ENCODE measurements at places on chromosomes 3 and 15.

GRCh38 chr3:162729686-162730085, 1233.1 kb downstream of the OTOL1 start:
- peak; percentile 4 for DNase-seq

DNA sequence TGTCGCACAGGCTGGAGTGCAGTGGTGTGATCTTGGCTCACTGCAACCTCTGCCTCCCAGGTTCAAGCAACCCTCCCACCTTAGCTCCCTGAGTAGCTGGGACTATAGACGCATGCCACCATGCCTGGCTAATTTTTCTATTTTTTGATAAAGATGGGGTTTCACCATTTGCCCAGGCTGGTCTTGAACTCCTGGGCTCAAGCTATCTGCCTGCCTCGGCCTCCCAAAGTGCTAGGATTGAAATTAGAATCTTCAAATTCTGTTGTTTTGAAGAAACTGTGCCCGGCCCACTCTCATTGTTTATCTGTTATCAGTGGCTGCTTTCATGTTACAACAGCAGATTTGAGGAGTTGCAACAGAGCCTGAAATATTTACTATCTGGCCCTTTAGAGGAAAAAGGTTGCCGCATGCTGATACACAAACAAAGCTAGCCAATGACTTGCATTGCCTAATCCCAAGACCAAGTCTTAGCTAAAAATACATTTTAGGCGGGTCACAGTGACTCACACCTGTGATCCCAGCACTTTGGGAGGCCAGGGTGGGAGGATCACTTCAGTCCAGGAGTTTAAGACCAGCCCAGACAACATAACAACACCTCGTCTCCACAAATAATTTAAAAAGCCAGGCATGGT, 43.2 kb upstream of the PPP4R2 start:
- no peak for DNase-seq

DNA sequence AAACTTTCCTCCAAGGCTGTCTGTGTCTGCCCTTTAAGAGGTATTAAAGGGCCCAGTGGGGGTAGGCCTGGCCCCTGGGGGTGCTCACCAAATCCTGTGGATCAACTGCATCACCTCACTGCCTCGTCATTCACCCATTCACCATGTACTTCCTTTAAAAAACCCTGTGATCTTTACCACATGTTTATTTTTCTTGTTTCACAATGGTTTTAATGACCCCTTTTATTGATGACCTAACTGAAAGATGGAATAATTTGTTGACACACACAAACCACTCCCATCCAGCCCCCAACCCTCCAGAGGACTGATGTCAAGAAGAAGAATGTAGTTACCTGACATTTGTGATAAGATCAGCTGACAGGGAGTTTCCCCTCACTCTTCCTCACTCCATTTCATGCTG, 40.8 kb downstream of the KCNAB1 start:
- no peak for DNase-seq

DNA sequence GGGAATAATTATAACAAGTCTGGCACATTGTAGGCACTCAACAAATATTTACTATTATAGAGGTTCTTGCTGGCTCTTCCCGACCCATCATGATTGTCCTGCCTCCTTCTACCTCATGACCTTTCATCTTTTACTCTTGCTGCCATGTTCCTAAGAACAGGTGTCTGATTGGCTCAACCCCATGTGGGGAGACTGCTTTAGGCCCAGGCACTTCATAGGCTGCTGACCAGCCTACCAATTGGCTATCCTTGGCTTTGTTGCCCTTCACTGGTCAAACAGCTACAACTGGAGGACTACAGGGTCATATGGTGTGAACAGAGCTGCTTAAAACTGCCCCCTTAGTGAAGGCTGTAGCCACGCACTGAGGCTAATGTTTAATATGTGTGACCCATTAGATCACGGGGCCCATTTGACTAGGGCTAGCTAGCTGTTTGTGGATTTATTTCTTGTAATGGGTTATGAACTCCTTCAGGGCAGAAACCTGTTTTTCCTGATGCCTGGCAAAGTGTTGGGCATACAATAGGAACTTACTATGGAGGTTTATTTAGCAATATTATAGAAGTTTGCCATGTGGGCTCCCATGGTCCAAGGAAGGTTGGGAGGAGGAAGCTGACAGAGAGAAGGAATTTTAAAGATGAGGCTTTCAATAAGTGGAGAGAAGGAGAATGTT, 239.9 kb upstream of the TBC1D5 start:
- no peak for DNase-seq

DNA sequence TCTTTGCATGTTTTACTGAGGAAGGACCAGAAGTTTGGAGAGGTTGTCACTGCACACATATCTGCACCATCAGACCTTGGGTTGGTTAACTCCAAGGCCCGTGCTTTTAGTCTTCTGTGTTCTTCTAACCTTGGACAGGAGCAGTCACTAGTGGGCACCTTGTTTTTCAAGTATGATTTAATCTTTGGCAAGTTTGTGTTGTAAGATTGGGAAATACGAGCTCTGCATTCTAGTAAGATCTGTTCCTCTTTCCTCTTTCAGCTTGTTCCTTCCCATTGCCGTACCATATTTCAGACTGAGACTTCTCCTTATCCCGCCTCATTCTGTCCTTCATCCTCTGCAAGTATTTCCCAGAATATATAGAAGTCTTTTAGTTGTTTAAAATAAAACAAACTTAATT, 5.1 kb downstream of the TMOD2 start:
- no peak for DNase-seq

DNA sequence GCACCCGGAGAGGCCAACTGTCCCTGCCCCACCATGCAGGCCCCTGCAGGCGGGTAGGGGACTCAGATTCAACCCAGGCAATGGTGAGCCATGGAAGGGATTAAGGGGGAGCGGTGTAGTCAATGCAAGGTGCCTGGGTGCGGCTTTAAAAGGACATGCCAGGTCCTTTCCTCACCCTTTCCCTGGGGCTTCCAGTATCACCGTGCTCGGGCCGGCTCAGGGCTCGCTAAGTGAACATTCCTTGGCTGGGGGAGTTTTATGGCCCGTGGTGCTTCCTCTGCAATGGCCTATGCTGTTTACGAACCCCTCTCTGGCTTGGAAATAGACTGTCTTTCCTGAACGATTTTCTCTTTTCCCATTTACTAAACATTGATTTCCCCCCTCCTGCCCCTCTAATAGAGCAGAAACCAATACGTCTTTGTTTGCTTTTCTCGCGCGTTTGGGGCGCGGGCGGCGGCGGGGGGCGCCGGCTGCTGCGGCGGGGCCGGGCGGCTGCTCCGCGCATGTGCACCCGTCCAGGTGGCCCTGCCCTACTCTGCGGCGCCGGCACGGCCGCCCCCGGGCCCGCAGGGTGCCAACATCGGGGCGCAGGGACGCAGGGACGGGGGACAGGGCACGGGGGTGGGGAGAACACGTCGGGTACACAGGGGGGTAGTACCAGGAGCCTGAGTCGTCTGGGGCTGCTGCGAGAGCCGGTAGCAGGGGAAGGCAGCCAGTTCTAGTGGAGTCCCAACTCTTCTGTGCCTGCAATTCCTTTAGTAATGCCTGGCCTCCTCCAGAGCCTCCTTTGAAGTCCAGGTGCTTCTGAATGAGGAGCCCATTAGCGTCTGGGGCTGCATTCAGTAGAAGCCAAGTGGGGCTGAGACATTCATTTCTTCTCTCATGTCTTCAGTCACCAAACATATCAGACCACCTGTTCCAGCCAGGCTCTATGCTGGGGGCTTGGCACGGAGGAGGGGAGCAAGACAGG, 26.9 kb upstream of the CACNA2D2 start:
- DNase-seq = no peak

- DNase-seq = no peak
These were observed 61.8 kb upstream of the CHRNB4 start for GRCh38 chr15:78702609-78703333.

DNA sequence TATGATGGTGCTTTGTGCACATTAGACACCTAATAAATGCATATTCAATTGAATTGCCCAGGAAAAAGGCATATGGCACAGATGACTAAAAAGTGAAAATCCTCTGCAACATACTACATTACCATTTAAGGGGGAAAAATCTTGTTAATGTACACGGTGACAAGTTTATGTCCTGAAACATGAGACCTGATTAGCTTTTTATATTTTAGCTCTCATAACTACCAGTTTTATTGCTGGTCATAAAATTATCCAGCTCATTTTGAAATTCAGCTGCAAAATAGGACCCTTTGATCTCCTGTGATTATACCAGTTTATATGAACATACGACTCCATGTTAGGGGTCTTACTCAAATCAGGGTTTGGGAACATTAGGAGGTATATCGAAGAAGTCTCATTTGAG, 684.6 kb upstream of the CCDC54 start:
- no peak for DNase-seq

DNA sequence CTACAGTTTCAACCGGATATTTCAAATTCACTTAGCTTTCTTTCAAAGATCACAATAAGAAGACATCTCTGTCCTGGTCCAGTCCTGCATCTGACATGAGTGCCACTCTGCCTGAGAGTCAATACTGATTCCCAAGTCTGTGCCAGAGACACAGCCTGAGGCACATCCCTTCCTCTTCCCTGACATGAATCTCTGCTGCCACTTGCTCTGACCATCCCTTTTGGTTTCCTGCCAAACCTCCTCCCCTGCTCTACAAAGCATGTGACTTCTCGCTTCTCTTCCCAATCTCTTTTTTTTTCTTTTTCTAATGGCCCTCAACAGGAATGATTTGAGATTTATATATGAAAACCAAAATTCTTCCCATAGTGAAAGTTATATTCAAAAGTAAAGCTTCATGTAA, 117.9 kb downstream of the MECOM start:
- DNase-seq = no peak

DNA sequence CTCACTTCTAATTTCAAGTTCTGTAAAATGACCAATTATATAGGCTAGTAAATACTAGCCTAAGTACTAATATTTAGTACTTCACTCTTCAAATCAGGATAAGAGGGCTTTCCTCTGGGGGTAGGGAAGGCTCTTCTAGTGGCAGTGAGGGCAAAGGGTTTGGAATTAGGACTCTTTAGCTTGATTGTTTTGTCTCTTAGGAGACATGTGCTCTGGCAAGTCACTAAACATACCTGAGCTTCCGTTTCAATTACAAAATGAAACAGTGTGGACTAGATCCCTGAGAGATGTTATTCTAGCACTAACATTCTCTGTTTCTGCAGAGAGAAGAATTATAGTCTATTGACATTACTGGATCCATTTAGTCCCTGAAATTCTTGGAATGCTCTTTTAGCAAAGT, 71.5 kb downstream of the PCOLCE2 start:
- no peak for DNase-seq

DNA sequence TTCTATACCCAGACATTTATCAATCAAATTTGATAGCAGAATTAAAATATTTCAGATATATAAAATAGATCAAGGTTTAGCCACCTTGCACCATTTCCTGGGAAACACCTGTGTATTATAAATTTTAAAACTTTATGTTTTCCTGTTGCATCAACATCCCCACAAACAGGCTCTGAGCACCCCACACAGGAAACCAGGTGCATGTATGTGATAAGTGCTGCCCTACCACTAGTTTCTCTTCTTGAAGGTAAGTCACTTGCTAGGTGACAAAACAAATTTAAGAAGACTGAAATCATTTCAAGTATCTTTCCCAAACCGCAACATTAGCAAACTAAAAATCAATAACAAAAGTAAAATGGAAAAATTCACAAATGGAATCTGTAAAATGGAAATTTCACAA, 496.1 kb upstream of the CCDC54 start:
- DNase-seq = no peak

GRCh38 chr3:185928496-185928895, 9.3 kb downstream of the TRA2B start:
- no peak for DNase-seq

DNA sequence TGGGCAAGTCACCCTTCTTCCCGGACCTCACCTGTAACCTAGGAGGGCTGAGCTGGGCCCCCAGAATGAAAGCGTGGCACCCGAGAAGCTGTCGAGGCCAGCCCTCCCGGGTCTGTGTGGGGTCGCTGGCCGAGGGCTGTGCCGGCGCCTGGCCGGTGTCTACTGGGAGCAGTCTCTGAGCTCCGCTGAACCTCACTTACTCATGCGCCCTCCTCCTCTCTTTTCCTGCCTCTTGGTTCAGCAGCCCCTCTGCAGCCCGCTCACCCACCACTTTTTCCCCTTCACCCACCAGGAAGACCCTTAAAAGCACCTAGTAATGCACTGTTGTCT, 419 bp downstream of the HYKK start:
- no peak for DNase-seq

- no peak for DNase-seq
These were observed 33.5 kb downstream of the SNRK start for GRCh38 chr3:43319794-43320193.

DNA sequence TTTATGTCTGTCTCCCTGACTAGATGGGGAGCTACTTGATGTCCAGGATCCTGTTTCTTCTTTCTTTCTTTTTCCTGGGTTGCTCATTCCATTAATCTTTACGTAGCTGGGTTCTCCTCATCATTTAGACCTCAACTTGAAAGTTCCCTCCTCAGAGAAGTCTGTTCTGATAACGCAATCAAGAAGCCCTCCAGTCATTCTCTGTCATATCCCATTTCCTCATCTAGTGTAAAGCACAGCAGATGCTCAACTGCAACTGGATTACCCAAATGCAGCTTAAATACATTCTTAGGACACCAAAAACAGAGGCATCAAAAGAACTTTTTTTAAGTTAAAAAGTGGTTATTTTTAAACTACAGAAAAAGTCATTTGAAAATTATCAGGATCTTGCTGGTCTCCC, 51.7 kb upstream of the ST3GAL6 start:
- no peak for DNase-seq

- no peak for DNase-seq
These were observed 15.0 kb downstream of the CEP152 start for GRCh38 chr15:48795901-48796300.

- DNase-seq = no peak
These were observed 19.9 kb downstream of the CCK start for GRCh38 chr3:42246091-42246490.

DNA sequence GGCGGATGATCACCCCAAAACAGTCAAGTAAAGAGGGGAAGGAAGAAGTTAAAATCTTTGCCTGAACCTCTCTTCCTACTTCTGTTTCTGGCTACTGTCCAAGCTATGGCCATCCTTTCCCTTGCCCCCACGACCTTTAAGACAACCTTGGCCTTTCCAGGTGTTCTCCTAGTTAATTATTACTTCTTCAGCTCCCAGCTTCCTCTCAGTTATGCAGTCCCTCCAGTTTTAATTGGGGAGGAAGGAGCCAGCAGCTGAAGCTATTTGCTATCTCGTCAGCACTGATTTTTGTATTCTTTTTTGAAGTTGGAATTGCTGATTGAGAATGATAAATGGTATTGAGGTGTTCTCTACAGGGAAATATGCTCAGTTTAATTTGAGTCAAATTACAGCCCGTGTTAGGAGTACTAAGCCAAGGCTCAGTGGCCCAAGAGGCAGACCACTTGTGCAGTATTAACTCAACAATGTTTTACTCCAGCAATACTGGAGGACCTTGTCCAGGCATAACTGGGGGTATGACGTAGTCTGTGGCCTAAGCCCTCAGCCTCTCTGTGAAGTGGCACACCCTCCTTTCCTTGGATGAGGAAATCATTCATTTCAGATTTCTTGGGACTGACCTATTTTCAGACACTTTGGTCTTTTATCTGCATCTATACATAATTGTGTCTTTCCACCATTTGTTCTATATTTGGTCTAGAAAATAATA, 336.9 kb downstream of the SLC9A9 start:
- no peak for DNase-seq
